ENCODE measurements at places on chromosomes 4 and X.

DNA sequence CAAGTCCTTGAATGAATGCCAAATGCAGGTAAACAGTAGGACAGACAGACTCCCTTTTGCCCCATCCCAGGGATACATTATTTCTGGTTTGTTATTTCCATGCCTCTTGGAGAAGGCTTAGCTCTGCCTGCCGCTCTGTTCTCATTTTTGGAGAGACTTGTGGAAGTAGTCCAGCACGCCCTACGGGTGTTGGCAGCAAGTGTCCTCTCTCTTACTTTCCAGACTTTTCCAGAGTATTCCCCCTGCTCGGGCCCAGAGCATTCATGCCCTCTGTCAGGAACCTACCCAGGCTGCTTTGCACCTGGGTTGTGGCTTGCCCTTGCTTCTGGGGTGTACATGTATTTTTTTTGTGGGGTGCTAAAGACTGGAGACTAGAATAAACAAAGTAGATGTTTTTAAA lies 15.3 kb downstream of the SLC34A2 start:
- DNase-seq = no peak

DNA sequence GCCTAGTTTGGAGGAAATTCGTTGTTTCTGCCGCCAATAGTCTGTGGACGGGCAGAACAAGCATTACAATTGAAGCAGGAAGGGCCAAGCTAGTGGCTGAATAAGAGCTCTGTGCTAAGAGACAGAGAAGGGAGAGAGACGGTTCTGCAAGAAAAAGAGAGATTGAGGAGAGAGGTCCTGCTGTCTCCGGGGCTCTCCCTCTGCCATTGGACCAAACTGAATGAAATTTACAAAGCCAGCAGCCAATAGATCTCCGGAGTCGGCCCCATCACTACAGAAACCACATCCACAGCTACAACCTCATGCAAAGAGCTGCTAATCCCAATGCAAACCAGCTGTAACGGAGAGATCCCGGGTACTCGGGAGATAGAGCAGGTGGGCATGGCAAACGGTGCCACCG lies at the start of gene NLGN4X:
Gene NLGN4X, minus strand, starts transcription at position 148 of the 400 bp plus-strand sequence. CDS start 77,401 bp downstream, outside the sequence.
- DNase-seq = no peak

DNA sequence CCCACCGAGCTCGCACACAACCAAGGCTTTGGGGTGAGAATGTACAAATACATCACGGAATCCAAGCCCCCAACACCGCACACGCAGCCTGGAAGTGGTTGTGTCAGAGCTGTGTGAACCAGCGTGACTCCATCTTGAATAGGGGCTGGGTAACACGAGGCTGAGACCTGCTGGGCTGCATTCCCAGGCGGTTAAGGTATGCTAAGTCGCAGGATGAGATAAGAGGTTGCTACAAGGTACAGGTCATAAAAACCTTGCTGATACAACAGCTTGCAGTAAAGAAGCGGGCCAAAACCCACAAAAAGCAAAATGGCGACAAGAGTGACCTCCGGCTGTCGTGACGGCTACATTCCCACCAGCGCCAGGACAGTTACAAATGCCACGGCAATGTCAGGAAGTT lies 258.4 kb downstream of the DHRSX start:
- DNase-seq = no peak

DNA sequence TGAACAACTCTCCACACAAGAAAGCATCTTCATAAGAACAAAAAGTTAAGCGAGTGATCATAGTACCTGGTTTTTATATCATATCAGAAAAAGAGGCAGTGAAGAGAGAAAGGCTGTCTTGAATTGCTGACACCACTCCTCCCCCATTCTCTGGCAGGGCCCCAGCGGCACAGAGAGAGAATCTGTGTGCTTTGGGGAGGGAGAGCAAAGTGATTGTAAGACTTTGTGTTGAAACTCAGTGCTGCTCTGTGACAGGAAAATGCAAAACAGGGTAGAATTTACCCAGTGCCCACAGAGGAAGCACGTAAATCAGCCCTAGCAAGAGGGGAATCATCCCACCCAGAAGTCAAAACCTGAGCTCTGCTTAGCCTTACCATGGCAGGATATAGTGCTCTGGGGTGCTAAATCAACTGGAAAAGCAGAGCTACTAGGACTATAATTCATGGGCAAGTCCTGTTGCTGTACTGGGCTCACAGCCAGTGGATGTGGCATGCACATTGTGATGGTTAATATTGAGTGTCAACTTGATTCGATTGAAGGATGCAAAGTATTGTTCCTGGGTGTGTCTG lies 174.6 kb downstream of the PRR32 start:
- DNase-seq = no peak

GRCh38 chr4:156291317-156291716 lies 337.7 kb upstream of the CTSO start:
- no peak for DNase-seq

GRCh38 chr4:181078196-181078595 lies 1165.0 kb upstream of the TENM3 start:
- DNase-seq = no peak

- DNase-seq = no peak
Observed at GRCh38 chr4:185637163-185637875, 102.0 kb upstream of the PDLIM3 start.

DNA sequence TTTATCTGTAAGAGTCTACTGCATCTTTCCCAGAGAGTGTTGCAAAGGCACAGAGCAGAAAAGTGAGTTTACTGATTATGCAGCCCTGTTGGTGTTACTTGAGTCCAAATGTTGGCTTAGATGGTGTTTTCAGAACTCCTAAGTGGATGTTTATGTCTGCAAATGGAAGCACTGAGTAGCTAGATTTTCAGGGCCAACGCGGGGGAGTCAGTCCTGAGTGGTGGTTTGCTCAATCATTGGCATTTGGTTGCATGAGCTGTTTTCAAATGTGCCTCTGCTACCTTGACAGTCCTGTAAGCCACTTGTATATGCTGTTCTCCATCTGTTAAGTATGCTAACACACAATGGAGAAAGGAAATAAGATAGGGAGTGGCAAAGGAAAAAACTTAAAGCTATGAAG lies 45.4 kb downstream of the MAMLD1 start:
- DNase-seq = no peak

GRCh38 chr4:56496241-56496640 lies 9.3 kb upstream of the ARL9 start:
- no peak for DNase-seq

DNA sequence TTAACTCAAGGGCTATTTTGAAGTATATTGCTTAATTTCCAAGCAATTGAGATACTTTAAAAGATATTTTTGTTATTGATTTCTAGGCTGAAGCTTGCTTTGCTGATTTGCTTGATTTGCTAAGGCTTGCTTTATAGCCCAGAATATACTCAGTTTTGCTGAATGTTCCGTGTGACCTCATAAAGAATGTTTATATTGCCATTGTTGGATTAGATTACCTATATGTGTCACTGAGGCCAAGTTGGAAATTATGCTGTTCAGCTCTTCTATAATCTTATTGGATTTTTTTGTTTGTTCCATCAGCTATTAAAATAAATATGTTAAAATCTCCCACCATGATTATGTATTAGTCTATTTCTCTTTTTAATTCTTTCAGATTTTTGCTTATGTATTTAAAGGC lies 13.0 kb downstream of the TBC1D19 start:
- no peak for DNase-seq

- DNase-seq = no peak
Observed at GRCh38 chrX:69094977-69095669, 70.1 kb downstream of the PJA1 start.

GRCh38 chr4:89492581-89493071 lies 185.0 kb upstream of the GPRIN3 start:
- no peak for DNase-seq
